ENCODE measurements at places on chromosomes 4 and X.

DNA sequence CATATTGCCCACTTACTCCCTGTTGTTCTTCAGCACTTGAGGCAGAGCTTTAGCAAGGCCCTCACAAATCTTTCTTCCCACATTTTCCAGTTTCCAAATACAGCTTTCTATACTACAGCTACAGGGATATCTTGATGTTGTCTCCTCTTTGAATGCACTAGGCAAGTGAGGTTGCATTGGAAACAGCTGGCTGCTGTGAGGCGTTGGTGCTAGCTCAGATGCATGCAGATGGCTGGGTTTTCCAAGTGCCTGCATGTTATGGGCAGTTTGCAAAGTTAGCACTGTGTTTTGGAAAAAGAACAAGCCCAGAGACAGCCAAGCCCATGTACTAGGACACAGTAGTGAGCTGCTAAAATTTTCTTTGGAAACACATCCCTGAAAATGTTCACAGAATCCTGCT is 315.1 kb upstream of the RASGEF1B start:
- no peak for DNase-seq

GRCh38 chr4:123546573-123547060 is 150.0 kb downstream of the SPRY1 start:
- no peak for DNase-seq

- no peak for DNase-seq
Observed at GRCh38 chrX:41692162-41692749, 3.5 kb downstream of the GPR34 start.

DNA sequence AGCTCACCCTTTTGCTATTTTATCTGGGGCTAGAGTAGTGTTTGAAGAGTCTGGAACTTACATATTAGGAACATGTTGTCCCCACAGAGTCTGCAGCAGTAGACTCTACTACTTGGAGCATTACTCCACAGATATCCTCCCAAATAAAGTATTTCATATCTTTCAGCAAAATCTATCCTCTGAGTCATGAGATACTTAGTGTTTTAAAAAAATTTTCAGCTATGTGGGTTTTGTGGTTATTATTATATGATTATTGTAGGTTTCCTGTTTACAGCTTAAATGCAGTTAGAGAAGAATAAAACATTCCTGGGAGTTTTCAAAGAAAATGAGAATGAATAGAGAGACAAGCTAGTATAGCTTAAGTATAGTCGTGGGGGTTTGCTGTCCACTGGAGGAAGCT is 30.9 kb downstream of the PAGE2 start:
- no peak for DNase-seq

DNA sequence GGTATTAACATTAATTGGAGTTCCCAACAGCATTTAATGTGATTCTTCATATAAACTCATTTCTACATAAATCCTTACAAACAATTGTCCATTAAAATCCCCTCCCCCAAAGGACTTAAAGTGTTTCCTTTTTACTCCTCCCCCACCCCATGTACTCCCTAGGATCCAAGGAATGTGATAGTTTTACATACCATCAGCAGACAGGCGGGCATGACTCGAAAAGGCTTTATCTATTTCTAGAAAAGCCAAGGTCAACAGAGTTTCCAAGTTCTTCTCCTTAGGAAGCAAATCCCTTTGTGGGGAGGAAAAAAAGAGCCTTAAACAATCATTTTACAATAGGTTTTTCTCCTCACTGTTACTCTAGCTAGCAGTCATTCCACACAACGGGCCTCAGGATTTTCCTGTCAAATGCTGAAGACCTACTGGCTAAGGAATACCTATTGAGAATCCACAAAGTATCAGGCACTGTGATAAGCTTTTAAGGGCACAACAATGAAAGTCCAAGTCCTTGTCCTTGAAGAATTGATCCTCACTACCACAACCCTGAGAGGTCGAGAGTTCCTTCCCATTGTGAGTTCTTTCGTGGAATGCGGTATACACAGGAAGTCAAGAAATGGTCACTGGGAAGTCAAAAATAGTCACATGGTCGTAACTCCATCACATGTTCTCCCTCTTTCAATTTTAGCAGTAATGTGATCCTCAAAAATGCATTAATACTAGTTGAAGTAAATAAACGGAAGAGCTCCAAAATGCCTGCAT is 7.2 kb downstream of the PPM1K start:
- no peak for DNase-seq

- DNase-seq, result no peak
Observed at GRCh38 chr4:189823591-189823990, 117.1 kb upstream of the FRG1 start.

DNA sequence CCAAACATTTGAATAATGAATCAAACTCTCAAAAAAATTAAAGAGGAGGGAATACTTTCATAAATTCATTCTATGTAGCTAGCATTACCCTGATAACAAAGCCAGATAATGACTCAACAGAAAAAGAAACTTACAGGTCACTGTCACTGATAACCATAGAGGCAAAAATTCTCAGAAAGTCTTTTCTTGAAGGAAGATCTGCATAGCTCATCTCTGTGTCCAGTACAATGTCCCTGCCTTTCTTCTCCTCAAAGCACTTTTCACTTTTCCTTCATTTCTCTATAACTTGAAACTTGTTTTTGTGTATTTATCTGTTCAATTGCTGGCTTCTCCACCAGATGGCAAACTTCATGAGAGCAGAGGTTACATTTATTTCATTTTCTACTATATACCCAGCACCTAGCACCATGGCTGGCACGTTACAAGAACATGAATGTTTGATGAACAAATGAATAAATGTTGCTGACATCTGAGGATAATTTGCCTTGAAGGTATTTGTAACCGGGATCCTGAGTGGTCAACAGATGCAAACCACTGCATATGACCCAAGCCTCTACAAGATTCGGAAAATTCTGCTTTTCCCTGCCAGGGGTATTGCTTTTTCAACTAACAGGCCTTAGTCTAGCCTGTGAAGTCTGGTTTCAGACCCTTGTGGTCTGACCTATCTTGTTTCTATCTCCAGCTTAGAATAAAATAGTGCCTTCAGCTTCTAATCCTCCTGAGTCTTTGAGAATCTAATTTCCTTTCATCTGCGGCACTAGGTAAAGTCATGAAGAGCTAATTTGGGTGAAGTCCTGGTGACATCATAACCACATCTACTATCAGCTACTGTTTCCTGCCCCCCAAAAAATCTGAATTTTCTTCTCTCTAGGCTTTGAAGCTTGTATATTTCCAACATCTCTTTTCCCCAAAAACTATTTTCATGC is 52.5 kb upstream of the ANTXR2 start:
- DNase-seq, result no peak

GRCh38 chrX:15050395-15050794 is 177.2 kb downstream of the MOSPD2 start:
- DNase-seq, result no peak

All from T1000 (cell line).